Stimulated activated CD4-positive, alpha-beta T cell treated with anti-CD3 and anti-CD28 coated beads, Interleukin-2, amount 100 ng/mL, for 24 hours (primary cell): ENCODE measurements at places on chromosomes 12 and 14.

DNA sequence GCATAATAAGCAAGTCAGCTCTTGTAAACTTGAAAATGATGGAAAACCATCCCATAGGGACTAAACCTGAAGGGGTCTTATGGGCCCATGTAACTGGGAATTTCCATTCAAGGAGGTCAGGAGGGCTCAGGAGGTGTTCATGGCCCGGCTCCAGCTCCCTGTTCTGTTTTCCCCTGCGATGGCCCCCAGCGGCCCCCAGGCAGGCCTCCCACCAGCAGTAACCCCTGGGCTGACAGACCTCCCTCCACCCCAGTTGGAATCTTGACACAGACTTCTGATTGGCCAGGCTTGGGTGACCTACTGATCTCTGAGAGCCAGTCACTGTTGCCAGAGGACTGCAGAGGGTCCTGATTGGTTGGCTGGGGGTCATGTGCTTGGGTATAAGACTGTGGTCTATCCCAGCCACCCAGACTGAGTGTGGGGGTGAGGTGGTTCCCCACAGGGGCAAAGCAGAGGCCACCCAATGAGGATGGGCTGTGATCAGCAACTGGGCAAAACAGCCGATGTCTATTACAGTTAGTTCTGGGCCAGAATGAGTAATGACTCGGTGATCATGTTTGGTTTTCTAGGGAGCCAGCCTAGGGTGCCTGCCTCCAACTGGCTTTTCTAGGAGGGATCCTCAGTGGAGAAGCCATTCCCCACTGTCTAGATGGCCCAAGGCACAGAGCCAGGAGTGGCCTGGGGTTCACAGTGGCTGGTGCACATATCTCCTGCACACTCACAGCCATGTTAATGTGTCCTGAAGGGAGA lies 27.0 kb downstream of the RHOF start:
- DNase-seq = no peak

DNA sequence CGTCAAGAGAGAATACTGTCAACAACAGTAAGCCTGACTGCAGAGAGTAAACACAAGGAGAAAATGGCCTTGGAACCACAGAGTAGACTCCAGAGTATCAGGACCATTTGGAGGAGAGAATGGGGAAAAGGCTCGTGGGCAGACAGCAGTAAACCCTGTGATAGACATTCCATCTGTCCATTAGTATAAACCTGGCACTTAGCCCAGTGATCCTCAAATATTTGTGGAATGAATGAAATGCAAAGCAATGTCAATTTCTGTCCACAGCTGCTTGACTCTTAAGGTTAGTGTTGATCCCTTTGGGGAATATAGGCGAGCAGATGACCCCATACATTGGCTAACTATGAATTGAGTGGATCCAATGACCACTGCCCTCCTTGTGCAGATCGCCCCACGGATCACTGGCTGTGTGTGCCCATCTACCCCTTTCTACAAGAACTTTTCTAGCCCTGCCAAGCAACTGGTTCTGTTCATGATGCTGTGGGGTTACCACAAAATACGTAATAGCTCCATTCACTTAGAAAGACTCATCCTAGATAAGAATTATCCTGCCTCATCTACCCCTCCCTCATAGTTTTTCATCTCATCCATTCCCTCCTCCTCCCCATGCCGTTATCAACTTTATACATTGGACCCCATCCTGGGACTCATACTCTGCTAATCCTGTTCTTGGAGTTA lies 846.8 kb downstream of the NRXN3 start:
- no peak for DNase-seq

GRCh38 chr12:65364046-65364445 lies 85.6 kb downstream of the MSRB3 start:
- no peak for DNase-seq

DNA sequence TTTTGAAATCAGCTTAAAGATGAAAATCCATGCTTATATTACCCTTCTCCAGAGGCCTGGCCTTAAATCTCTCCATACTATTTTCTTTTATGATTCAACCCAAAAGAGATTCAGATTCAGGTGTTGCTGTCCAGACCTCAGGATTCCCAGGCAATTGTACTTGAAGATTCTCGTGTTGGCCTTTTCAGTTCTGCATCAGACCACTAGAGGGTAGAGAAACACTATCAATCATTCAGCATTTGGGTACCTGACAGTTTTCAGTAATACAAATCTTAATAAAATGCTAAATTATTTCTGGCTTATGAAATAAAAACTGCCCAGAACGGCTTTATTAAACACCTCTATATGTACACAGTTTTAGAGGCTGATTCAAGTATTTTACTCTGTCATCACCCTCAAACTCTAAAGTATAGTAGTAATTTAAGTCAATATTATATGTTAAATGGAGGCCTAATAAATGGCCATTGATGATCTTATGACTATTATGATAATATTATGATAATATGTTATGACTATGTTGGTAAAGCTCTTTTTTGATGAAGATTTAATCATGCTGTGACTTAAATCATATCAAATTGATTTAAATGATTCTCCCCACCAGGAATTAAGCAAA lies 301.1 kb downstream of the DUSP6 start:
- DNase-seq = no peak

DNA sequence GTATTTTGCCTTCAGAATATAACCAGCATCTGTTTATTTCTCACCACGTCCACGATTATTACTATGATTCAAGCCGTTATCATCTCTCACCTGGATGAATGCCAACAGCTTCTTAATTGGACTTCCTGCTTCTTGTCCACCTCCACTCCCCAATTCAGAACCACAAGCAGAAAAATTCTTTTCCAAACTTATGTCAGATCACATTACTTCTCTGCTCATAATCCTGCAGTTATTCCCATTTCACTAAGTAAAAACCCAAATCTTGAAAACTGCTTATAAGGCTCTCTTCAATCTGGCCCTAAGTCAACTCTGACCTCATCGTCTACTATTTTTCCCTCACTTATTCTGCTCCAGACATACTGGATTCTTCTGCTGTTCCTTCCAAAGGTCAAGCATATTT lies 2.0 kb downstream of the CRY1 start:
- no peak for DNase-seq

- DNase-seq = no peak
Measured at GRCh38 chr12:41944216-41944615, 200.5 kb downstream of the GXYLT1 start.

DNA sequence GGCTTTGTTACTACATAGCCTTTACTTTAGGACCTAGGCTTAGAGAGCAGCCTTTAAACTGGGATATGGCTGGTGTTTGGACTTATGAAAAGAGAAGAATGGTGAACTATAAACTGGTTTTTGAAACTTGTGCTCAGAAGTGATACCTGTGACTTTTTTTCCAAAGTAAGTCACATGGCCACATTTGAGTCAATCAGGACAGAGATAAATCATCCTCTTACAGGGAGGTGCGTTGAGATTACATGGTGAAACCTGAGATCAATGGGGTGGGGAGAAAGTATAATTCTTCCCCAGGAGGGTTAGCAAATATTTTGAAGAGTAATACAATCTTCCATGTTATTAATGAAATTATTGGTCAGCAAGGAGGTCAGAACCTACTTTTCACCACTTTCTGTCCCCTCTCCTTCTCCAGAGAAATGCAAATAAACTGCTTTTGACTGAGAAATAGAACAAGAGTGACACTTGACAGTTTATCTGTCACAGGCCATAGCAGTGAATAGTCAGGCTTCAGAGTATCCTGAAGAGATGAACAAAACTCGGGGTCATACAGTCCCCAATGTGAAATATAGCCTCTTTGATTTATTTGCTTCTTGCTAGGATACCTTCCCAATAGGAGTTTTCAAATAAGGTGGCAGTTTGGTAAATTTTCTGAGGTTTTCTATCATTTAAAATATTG lies 11.1 kb upstream of the ZNF641 start:
- DNase-seq = no peak

DNA sequence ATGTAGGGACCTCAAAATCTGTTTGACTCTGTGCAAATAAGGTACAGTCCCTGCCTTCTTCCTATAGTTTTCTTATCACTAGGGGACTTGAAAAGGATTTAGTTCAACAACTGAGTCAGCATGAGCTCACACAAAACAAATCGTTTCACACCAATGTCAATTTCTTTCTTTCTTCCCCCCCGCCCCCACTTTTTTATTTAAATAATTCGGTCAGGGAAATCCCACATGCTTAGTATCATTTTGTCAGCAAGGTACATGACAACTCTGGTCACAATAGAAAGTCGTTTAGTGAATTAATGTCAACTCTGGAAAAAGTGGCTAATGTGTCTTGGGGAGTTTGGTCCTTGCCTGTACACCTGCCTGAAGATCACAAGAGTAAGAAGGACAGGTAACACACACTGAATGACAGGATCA lies 232.2 kb upstream of the PLEKHG7 start:
- peak; percentile 58 for DNase-seq

DNA sequence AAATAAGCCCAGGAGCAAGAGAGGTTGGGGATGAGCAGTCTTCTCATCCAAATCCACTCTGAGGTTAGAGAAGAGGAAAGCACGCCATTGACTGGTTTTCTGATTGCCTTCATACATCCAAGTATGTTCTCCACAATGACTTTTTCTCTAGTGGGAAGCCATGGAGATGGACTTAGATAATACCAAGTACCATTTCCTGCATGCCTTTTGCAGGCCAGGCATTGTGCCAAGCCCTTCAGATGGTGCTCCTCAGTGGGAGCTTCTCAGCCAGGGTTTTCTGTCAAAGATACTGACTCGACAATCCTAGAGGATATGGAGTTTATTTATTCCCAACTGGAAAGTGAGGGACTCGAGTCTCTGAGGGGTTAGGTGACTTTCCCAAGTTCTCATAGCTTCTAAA lies 218.0 kb downstream of the ZFP36L1 start:
- no peak for DNase-seq

- no peak for DNase-seq
Measured at GRCh38 chr12:126667339-126667738, 1599.6 kb upstream of the TMEM132C start.

DNA sequence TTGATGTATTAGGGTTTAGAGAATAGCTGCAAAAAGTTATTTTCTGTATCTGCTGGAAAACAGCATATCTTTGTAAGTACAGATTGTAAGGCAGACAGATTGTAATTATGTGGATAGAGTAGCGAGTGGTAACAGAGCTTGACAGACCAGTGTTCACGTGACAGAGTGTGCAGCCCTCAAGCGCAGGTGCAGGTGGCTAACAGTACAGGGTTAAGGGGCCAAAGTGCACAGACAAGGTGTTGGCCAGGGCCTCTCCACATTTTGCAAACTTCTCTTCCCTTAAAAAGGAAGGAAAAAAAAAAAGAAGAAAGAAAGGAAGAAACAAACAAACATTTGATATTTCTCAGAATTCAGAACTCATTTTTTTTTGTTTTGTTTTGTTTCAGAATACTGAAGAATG lies 25.2 kb upstream of the KLHL42 start:
- DNase-seq = no peak

GRCh38 chr14:99874306-99874705 lies 81.1 kb downstream of the EML1 start:
- DNase-seq = no peak

- no peak for DNase-seq
Measured at GRCh38 chr14:68970736-68971135, 8.4 kb downstream of the ACTN1 start.

DNA sequence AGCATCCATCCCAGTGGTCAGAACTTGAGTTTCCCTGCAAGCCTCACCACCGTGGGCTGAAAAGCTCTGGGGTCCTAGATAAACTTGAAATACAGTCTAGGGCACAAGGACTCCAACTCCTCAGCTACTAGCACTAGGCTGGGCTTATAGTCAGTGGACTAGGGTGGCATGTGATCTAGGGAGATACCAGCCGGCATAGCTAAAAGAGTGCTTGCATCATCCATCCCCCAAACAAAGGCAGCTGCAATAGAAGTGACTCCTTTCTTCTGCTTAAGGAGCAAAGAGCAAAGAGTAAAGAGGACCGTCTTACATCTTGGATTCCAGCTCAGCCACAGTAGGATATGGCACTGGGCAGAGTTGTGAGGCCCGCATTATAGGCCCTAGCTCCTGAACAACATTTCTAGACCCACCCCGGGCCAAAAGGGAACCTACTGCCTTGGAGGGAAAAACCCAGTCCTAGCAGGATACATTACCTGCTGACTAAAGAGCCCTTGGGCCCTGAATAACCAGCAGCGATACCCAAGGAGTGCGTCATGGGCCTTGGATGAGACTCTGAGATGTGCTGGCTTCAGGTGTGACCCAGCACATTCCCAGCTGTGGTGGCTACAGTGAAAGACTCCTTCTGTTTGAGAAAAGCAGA lies 17.9 kb upstream of the SOS2 start:
- DNase-seq = no peak

- no peak for DNase-seq
Measured at GRCh38 chr12:47762850-47763465, 4.3 kb upstream of the RAPGEF3 start.

- DNase-seq = no peak
Measured at GRCh38 chr12:80411787-80412186, 32.2 kb upstream of the PTPRQ start.

GRCh38 chr12:11763760-11764520 lies 114.5 kb downstream of the ETV6 start:
- no peak for DNase-seq

DNA sequence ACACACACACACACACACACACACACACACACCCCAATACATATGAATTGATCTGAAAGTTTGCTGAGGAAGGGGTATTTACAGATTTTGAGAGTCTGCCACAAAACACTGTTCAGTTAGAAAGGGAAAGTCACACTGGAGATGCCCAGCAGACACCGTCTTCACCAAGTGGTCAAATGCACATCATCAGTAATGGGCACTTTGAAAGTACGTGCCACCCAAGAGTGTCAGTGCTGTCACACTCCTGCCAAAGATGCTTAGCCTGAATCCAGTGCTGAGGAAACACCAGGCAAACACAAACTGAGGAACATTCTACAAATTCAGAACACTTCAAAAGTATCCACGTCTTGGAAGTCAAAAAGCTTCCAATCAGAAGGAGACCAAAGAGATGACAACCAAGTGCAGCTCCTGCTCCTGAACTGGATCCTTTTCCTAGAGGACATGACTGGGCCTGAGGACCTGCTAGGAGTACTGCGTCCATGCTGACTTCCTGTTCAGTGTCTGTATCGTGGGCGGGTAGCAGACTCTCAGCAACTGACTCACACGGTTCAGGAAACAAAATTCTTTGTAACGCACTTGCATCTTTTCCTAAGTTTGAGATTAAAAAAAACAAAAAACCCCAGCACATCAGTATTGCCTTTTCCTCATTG lies 18.6 kb downstream of the PSMC1 start:
- peak; percentile 36 for DNase-seq

DNA sequence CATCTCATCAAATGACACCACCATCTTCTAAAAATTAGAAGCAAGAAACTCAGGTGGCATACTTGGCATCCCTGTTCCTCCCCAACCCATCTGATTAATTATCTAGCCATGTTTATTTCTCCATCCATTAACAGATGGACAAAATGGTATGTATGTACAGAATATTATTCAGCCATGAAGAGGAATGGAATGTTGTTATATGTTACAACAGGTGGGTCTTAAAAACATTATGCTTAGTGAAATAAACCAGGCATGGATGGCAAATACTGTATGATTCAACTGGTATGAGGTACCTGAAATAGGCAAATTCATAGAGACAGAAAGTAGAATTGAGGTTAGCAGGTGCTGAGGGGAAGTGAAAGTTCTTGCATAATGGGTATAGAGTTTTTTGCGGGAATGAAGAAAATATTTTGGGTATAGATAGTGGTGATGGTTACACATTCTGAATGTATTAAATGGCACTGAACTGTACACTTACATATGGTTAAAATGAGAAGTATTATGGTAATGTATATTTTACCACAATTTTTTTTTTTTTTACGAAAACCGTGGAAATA lies 17.5 kb downstream of the YY1 start:
- no peak for DNase-seq
